ENCODE measurements at places on chromosomes 2 and 18.
A peak's percentile ranks its signal among the peaks of the same experiment; 100 is the strongest.

GRCh38 chr2:30165617-30166016 is 18.8 kb downstream of the YPEL5 start:
- DNase-seq, result no peak

GRCh38 chr2:39127973-39128372 is 7.1 kb upstream of the SOS1 start:
- no peak for DNase-seq

- no peak for DNase-seq
These were observed 210.6 kb downstream of the IRS1 start for GRCh38 chr2:226589043-226589442.

DNA sequence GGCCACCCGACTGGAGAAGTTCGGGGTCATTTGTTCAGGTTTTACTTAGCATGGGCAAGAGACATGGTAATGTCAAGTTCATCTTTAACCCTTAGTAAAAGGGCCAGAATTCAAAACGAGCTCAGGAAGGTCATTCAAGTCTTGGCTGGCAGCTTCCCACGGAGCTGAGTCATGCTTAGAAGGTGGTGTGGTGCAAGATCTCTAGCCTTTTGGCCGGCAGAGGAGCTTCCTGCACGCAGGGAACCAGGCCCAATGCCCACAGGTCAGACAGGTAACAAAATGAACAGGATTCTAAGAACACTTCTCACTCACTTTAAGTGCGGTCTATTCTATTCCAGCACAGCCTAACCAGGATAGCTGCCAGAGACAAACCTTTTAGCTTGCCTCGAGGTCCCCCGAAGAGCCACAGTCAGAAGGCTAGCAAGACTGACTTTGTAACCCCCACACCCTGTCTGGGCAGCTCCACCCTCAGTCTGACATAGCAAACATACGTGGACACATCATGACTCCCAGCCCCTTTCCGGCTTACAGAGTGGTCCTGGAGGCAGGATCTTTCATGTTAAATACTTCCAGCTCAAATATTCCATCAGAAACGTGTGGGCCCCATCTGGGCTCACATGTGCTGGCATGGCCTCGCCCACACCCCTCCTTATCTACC is 292.7 kb downstream of the BCL11A start:
- DNase-seq, result no peak

- no peak for DNase-seq
These were observed 63.8 kb downstream of the GALNT13 start for GRCh38 chr2:153935511-153935910.

DNA sequence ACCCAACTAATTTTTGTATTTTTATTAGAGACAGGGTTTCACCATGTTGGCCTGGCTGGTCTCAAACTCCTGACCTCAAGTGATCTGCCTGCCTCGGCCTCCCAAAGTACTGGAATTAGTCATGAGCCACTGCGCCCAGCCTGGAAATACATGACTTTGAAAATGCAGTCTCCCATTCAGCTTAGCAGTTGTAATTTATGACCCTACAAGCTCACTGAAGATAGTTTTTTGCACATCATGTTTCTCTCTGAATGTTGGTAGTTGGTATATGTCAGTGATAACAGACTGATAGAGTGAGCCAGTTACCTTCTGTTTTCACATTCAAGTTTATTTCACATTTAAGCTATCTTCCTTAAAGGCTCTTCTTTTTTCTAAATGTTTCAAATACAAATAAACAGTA is 7.1 kb downstream of the WDR7 start:
- DNase-seq, result no peak

- no peak for DNase-seq
These were observed 114.4 kb upstream of the NOL4 start for GRCh38 chr18:34339155-34339554.

GRCh38 chr2:207275779-207276178 is 110.0 kb upstream of the KLF7 start:
- DNase-seq, result no peak

- DNase-seq, result no peak
These were observed 289.3 kb upstream of the CDH2 start for GRCh38 chr18:28466204-28466603.

- no peak for DNase-seq
These were observed 483.8 kb downstream of the TDRD15 start for GRCh38 chr2:21607572-21607971.

DNA sequence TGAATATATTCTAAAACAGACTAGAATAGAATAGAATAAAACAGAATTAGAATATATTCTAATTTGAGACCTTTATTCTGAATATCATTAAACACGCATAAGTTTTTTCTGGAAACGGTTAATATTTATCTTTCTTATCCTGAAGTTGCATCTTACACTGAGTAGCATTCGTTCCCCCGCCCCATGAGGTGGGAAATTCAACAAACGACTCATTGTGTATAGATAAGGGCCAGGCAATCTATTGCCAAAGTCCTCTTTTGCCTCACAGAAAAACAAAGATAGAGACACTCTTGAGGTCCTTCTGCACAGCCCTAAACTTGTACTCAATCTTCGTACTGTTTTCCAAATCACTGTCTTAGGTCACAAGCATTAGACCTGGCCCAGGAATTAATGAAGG is 98.1 kb downstream of the COL6A3 start:
- no peak for DNase-seq

GRCh38 chr2:43124687-43125057 is 101.7 kb downstream of the ZFP36L2 start:
- DNase-seq, result no peak

- no peak for DNase-seq
These were observed 7.5 kb upstream of the RMDN2 start for GRCh38 chr2:37917281-37918228.

- DNase-seq, result no peak
These were observed 53.7 kb upstream of the TANC1 start for GRCh38 chr2:158914731-158915130.

- no peak for DNase-seq
These were observed 188.7 kb downstream of the MYT1L start for GRCh38 chr2:2142345-2142744.

DNA sequence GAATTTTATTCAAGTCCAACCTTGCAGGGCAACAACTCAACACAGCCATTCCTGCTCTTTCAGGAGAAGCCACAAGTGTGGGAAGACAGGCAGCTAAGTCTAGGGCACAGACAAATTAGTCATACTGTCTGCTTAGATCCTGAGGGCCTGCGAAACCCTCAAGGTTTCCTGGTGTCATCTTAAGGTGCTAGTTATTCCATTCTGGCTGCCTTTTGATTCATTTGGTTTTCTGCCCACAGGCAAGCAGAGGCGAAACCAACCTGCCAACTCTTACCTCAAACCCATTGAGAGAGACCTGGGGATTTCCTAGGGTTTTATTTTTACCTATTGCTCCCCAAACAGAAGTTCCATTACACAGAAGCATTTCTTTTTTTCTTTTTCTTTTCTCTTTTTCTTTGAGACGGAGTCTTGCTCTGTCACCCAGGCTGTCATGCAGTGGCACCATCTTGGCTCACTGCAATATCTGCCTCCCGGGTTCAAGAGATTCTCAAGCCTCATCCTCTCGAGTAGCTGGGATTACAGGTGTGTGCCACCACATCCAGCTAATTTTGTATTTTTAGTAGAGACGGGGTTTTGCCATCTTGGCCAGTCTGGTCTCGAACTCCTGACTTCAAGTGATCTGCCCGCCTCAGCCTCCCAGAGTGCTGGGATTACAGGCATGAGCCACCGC is 23.7 kb upstream of the SCYGR1 start:
- no peak for DNase-seq

GRCh38 chr2:86592547-86593230 is 29.4 kb upstream of the CHMP3 start:
- no peak for DNase-seq

DNA sequence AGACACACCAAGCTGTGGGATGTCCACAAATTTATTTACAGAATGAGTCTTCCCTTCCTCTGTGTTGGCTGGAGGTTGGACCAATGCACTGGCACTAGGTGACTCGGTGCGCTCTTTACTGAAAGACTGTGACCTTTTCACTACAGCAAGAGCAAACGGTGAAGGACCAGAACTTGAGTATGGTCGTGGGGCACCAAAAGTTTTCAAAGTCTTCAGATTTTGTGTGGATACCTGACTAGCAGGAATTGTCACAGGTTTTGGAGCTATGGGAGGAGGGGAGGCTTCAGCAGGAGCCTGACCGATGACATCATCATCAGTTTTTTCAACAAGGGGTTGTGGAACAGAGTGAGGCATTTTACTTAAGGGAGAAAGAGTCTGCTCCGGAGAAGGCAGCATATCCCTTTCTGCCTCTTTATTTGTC is 73.0 kb upstream of the GRB14 start:
- DNase-seq, result no peak

- no peak for DNase-seq
These were observed 224.1 kb upstream of the CCDC150 start for GRCh38 chr2:196415384-196415783.

- DNase-seq, result peak; percentile 43
These were observed 751.2 kb upstream of the NRXN1 start for GRCh38 chr2:51782921-51783765.

DNA sequence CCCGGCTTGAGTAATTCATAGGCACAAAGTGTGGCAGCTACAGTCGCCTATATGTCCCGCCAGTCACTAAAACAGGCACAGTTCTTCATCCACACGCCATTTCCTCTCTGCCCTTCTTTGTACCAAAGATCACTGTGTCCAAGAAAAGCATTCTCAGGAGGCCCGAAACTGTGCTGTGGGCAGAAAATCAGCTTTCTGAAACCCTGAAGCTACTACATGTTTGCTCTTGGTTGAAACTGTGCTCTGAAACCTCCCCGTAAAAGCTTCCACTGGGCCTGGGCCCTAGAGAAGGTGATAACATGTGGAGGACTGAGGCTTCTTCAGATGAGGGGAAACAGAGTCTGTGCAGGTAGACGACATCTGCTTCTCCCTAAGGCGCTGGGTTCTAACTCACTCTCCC is 75.6 kb upstream of the ID2 start:
- DNase-seq, result no peak

DNA sequence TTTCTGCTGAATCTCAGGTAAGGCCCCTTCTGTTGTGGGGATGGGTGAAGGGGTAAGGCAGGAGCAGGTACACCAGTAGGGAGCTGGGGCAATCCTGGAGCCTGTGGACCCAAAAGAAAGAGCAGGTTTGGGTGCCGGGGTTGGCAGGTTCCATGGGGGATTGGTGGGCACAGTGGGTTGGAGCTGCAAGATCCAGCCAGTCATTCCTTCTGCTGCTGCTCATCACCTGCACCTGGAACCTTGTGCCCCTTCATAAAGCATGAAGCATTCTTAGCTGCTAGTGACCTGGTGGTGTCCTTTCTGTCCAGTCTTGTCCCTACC is 24.9 kb downstream of the FHOD3 start:
- no peak for DNase-seq

DNA sequence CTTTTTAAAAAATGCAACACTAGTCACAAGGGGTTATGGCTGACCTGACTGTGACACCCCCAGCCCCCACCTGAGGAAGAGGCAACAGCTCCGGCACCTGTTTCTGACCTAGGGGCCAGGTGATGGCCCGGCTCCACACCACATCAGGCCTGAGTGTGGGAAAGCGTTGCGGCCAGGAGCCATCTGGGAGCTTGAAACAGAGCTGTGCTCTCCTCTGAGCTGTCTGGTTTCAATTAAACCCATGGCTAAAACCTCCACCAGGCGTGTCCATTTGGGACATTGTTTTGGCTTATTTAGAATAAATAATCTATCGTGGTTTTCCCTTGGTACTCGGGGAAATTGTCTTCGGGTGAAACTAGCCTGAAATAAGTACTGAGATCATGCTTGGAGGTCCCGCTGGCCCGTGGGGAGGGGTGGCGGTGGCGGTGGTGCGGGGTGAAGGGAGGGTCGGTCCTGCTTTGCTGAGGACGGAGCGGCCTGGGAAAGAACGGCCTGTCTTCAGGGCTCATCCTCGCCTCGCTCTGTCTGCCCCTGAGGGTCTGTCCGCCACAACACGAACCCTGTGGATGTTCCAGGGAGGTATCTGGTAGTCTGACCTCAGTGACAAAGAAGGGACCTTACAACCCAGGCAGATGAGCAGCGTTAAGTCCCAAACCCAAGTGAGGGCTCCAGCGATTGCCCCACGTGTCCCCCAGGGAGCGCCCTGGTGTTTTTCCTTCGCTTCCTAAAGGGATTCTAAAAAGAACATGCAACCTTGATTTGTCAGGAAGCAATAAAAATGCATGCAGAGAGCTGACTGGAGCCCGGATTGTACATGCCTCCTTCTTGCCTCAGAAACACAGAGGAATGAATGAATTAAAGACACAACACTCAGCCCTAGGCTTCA is 58.7 kb downstream of the IL1RL2 start:
- no peak for DNase-seq

DNA sequence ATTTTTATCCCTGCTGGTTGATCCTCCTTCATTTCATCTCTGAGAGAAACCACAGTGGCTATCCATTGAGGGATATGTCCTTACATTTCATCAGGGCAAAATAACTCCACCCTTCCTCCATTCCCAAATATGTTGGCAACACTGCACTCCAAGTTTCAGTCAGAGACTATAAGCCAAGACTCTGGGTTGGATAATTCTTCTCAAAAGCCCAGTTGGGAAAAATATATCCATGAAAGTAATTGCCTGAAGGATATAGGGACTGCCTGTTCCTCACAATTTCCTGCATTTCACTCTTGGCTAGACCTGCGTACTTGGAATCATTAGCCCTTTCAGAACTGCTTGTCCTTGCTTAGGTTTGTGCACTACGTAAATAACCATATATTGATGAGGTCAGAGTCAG is 27.9 kb upstream of the EPB41L3 start:
- DNase-seq, result no peak

DNA sequence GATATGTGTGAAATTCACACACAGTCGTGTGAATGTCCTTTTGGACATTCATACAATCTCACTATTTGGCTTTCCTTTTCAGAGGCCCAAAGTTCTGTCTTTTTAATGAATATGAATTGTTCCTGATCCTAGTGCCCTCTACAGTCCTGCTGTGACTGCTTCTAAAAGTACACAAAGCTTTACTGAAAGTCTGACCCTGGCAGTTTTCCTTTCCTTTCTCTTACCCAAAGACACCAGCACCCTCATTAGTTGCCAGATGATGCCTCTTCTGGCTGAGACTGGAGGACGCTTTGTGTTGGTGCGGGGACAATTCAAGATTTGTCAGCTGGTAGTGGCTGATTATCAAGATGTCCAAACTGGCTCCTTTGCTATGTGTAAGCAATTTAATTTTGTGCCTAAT is 81.8 kb upstream of the CDCA7 start:
- DNase-seq, result no peak

GRCh38 chr2:225932811-225933413 is 533.4 kb downstream of the NYAP2 start:
- no peak for DNase-seq

DNA sequence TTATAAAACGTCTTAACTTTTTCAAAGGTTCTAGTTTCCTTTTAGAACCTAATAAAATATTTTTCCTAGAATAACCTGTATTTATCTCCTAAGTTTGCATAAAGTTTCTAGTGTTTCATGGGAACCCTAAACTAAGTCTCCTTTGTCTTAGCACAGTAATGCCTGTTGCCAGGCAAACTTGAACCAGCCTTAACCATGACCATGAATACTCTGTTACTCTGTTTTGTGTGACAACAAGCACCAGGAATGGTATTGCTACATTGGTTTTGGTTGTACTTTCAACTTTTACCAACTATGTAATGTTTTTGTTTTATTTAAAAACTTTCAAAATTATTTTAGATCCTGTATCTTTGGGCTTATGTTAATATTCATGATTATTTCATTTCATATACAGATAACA is 137.6 kb downstream of the CERS6 start:
- DNase-seq, result no peak

Data from head of caudate nucleus (tissue), 42 donors.